ENCODE measurements at places on chromosomes 1 and 21.

DNA sequence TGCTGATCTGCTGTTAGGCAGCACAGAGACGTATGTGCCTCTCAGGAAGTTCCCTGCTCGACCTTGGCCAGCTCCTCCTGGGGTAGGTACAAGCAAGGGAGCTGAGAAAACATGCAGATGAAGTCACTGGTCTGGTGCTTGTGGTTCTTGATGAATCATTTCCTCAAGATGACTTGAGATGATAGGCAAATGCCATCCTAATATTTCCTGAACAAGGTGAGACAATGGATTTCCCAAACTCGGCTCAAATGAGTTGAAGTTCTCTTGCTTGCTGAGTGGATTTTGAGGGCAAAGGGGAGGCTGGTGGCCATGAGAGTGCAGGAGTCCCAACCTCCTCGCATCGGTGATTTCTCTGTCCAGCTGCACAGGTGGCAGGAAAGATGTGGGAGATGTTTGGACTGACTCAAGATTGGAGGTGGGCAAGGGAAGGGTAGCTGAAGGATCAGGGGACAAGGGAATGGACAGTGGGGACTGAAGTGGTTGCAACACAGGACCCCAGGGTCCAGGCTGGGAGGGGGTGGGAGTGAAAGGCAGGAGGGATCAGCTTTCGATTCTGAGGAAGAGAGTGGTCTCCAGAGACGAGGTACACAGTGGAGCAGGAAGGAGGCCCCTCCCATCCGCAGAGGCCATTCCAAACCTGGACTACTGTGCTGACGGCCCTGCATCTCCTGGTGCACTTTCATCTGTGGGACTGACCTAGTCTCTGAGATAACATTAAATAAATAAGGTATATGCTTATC, 63.9 kb downstream of the CAPN2 start:
- DNase-seq: no peak

DNA sequence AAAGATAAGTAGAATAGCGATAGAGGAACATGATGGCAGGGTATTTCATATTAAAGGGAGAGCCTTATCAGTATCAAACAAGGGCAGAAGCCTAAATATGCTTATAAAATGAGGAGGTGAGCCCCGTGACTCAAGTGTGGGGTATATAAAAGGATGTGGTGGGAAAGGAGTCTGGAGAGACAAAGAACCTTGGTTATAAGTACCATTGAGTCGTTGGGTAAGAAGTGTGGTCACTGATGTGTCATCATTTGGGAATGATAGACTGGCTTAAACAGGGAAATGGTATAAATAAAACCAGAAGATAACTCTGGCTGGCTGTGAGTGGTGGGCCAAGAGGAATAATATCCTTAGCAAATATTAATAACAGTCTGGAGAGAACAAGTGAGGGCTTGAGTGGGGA, 10.9 kb upstream of the CD5L start:
- no peak for DNase-seq

- no peak for DNase-seq
Observed at GRCh38 chr1:168636642-168637111, 60.3 kb downstream of the XCL1 start.

- DNase-seq: no peak
Observed at GRCh38 chr1:70674941-70675685, 264.0 kb downstream of the CTH start.

DNA sequence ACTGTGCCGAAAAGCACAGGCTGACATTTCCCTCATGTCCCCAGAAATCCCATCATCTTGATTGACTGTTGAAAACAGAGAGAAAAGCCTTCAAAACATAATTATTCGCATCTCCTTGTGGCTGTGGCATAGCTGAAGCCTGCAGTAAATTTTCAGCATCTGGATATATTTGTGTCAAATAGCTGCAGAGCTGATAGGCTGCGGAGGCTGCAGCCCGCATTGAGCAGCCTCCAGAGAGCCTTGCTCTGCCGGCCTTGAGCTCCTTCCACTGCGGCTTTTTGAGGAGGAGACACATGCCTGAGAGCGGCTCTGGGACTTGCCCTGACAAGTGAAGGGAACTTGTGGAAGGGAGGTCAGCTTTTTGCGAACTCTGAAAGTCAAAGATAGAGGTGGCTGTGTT, 144.7 kb downstream of the RYR2 start:
- no peak for DNase-seq

- no peak for DNase-seq
Observed at GRCh38 chr1:6795203-6795602, 9.9 kb downstream of the CAMTA1 start.

Data from NCI-H1105 treated with DMSO at 0.1 percent for 48 hours (cell line).